ENCODE measurements at places on chromosomes 11 and 22. TPM values are rescaled to one million over a fixed set of nuclear protein-coding genes. Genes with fewer than 3 reads are reported as not detected.

FOLR1 gene
- 1.7 TPM for total RNA-seq

TEX12 gene
- total RNA-seq = not detected

OR8A1 gene
- not detected for total RNA-seq

CRYAB gene
- 23.9 TPM for total RNA-seq

PICALM gene
- 291 TPM for total RNA-seq

TUG1 gene
- total RNA-seq = 68.7 TPM

RIC3 gene
- 10.2 TPM for total RNA-seq

AMOTL1 gene
- 48.8 TPM for total RNA-seq

VPS51 gene
- 153 TPM for total RNA-seq

ARHGAP20 gene
- 0.14 TPM for total RNA-seq

SMIM35 gene
- not detected for total RNA-seq

OVOL1 gene
- 15.8 TPM for total RNA-seq

DNA sequence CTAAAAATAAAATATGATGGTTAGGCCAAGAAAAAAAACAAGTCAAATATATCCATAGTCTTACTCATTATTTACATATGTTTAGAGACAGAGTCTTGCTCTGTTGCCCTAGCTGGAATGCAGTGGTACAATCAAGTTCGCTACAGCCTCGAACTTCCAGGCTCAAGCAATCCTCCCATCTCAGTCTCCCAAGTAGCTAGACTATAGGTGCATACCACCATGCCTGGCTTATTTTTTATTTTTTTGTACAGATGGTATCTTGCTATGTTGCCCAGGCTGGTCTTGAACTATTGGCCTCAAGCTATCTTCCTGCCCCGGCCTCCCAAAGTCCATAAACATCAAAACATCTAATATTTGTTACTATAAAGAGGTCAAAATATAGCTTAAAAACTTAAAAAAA, 36.1 kb downstream of the C2CD3 start:
- no peak for DNase-seq

DNA sequence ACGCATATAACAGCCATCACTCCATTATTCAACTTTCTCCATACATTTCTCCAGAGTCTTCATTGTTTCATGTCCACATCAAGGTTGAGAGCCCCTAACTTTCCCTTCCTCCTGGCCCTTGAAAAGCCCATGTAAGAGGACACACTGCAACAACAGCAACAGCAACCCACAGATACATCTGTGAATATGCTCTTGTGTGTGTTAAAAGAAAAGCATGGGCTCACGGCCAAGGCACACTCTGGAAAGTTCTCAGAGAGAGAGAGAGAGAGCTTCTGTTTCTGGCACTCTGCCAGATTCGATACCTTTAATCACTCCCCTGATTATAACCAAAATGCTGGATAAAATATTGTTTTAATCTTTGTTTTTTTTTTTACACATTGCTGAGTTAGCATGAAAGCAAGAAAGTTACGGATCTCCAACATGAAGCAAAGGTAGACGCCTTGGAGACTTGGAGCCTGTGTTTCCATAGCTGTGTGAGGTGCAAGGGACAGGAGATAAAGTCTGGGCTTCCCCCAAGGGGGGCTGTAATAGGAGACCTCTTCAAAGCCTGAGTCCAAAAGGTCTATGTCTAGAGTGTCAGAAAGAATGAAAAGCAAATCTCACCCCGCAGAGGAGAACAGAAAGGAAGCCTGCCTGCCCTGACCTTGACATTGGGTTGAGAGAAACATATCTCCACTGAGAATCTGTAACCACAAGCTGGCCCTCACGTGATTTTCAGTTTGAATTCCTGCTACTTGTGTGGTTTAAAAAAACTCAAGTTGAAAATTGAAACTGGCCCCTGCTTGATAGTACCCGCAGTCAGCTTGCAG, 33.7 kb upstream of the MPPED1 start:
- no peak for DNase-seq

DNA sequence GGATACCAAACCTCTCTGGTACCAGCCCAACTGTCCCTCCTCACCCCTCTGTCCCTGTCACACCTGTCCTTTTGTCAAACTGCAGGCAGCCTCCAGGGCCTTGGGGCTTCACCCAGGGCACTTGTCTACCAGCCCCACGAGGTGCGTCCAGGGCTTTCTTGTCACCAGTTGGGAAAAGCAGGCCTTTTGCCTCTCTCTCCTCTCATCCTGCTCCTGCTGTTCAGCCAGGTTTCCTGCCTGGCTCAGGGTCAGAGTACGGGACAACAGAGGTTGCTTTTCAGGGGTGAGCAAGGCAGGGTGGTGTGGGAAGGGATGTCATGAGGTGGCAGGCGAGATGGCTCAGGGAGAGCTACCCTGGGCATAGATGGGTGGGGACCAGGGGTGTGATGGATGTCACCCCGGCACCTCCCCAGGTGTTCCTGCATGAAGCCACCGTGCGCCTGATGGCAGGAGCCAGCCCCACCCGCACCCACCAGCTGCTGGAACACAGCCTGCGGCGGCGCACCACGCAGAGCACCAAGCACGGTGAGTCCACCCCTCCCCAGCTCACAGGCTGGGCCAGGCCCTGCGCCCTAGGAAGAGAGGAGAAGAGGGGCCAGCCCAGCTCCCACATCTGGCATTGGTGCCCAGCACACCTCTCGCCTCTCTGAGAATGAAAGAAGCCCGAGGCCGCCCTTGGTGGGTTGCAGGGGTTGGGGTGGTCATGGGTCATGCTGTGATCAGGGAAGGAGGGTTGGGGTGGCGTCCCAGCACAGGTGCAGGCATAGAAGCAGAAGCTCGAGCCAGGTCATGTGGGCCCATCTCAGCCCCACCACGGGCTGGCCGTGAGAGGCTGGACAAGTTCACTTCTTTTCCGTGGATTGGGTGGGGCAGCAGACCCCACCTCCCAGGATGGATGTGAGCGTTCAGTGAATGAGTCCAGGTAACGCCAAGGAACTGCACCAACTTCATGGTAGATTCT, 10.1 kb downstream of the SHISA8 start:
- DNase-seq = no peak

- no peak for DNase-seq
These were observed 25.4 kb downstream of the MS4A10 start for GRCh38 chr11:60810569-60810968.

GRCh38 chr22:43098356-43098755, 9.2 kb upstream of the TTLL1 start:
- no peak for DNase-seq

DNA sequence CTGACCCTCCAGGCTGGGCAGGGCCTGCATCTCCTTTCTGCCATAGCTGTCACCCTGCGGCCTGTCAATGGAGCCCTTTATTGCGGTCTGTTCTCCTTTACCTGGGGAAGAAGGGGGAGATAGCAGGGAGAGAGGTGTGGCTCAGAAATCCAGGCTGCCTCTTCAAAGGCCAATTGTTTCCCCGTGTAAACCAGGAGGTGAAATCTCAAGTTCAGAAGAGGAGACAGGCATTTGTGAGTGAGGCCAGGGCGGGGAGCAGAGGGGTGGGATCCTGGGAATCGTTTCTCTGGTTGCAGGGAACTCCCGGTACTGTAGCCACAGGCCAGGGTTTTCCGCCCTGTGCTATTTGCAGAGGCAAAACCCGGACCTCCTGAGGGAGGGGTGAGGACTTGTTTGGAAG, 9.1 kb downstream of the DCPS start:
- no peak for DNase-seq

- no peak for DNase-seq
These were observed 51.4 kb downstream of the MICAL2 start for GRCh38 chr11:12161603-12162350.

DNA sequence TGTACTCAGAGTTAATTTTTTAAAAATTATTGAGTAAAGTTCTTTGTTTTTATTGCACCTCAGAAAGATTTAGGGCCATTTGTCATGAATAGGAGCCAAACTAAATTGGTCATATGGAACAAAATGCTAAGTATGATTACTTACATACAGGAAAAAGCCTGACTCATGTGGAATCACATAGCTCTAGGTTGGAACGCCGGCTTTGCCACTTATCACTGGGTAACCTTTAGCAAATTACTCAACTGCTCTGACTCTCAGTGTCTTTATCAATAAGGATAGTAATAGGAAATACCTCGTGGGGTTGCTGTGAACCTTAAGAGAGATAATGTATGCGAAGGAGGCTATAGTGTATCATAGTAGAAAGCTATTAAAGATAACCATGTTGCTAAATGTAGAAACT, 638.5 kb downstream of the NELL1 start:
- DNase-seq = no peak

- DNase-seq = no peak
These were observed 3.2 kb downstream of the LINC01488 start for GRCh38 chr11:69484427-69485259.

- DNase-seq = no peak
These were observed 5.3 kb downstream of the SIDT2 start for GRCh38 chr11:117183724-117184349.

GRCh38 chr11:133955081-133955891, 1.5 kb downstream of the IGSF9B start:
- no peak for DNase-seq

DNA sequence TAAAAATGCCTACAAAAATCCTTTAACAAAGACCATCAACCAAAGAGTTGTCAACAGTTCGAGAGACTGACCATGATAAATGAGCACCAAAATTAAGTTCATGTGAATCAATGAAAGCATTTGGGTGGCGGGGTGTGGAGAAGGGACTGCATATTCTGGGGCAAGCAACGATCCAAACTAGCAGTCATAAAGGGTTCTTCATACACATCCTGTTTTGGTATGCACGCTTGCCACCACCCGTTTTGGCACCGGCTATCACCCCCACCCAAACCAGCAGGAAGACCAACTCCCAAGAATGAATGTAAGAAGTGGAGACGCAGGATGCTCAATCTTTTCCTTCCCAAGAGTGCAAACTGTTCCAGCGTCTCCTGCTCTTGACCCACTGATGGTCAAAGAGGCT, 80.8 kb downstream of the SGSM3 start:
- DNase-seq = no peak

- DNase-seq = no peak
These were observed 42.4 kb upstream of the SMTN start for GRCh38 chr22:31038686-31039085.

GRCh38 chr11:44372989-44373388, 63.0 kb upstream of the ALX4 start:
- DNase-seq = no peak

DNA sequence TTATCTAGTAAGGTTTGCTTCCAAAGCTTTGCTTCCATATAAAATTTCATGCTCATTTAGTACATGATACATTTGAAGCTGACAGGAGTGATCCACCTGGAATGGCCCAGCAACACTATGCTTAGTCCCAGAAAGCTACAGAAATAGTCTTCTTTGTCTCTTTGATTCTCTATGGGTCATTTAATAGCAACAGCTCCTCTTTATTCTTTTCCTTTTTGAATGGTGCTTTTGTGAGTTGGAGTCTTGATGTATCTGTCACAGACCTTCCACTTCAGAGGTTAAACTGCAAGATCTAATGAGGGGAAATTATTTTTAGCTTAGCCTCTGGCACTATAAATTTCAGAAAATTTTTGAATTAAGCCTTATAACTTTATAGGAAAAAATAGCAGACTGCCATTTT, 509.5 kb downstream of the KCNA4 start:
- DNase-seq = no peak

DNA sequence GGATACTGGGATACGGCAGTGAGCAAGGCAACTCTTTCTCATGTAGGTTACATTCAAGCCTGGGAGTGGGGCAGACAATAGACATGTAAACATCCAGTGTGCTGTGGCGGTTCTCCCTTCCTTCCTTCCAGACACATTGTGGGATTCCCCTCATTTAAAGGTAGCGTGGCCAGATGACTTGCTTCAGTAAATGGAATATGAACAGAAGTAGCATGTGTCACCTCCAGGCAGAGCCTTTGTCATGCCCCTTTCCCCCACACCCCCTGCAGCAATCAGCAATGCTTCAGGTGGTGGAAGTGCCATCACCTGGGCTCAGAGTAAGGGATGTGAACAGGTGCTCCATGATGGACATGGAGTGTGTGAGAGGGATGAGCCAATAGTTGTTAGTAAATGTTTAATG, 34.8 kb upstream of the TTC12 start:
- no peak for DNase-seq

- no peak for DNase-seq
These were observed at the start of gene LRRC75B for GRCh38 chr22:24592851-24593558. Gene LRRC75B (minus strand): TSS chr22:24593073. CDS start chr22:24593039, 34 bp downstream.

DNA sequence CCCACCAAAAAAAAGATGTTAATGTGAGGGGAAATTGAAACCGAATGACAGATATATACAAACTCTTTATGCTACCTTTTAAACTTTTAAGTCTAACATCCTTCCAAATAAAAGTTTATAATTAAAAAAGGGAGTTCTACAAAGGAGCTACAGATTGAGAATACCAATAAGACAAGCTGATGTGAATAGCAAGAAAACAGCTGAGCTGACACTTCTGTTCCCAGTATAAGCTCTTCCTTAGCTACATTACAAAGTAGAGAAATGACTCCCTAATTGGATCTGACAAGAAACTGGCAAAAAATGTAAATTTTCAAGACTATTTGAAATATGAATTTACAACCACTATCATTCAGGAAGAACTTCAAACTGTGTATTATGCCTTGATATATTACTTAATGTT, 294.6 kb upstream of the SYN3 start:
- DNase-seq = no peak

DNA sequence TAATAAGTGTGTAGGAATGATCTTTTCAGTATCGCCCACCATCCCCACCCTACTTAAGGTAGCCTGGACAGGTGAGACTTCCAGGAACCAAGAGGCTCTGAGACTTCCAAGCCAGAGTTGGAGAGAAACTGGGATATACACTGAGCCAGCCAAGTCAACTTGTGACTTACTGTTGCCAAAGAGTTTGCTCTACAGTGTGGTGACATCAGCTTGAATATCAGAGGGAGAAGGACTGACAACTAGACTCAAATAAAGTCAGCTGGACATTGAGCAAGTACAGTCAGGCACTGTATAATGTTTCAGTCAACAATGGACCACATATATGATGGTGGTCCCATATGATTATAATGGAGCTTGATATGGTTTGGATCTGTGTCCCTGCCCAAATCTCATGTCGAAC, 1.2 kb upstream of the MMP10 start:
- DNase-seq = no peak

- no peak for DNase-seq
These were observed 7.2 kb downstream of the IRAG1 start for GRCh38 chr11:10686311-10686710.

DNA sequence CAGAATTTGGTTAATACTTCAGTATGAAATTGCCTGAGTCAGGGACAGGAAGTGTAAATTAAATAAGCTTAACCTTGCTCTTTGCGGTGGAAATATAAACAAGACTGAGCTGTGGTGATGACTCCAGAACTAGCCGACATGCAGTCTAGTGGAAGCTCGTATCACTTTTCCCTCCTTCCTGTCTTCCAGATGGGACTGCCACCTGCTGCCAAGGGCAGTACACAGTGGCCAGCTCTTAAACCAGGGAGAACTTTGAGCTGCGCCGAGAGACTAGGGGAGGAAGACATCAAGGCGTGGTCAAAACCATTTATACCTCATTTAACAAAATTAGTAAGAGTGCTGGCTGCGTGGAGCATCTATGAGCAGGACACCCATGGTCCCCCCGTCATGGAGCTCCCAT, 31.3 kb upstream of the CTTN start:
- DNase-seq = no peak

DNA sequence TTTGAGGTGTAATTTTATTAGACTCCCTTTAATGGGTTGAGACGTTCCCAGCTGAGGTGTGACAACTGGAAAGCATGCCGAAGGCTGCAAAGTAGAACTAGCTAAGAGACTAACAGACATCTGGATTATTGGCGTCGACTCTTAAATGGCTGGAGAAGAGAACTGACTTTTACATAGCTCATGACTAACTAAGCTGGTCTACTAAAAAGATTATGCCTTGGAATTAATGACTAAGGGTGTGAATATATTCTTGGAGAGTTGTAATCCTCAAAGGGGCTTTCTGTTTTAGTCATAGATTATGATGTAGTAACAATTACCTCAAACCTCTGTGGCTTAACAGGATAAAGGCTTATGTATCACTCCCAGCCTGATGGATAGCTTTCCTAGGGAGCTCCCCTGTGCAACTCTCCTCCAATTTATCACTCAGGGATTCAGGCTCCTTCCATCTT, 39.5 kb upstream of the SLC5A12 start:
- no peak for DNase-seq
